ENCODE measurements at places on chromosomes 3 and 15.

DNA sequence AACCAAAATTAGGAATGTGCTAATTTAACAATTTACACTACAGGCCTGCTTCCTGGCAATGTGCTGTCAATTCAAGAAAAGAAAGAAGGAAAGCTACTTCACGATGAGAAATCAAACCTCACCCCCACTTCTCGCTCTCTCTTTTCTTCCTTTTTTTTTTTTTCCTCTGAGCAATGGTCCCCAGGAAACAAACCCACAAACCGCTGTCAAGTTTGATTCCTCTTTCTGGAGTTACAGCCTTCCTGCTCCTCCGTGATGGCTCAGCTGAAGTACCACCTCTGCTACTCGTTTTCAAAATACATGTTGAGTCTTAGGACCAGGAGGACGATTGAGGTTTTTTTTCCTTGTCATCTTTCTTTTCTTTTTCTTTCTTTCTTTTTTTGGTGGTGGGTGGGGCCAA lies 3.4 kb upstream of the TRIM71 start:
- DNase-seq: no peak

GRCh38 chr3:34183114-34183513 lies 384.7 kb downstream of the PDCD6IP start:
- no peak for DNase-seq

DNA sequence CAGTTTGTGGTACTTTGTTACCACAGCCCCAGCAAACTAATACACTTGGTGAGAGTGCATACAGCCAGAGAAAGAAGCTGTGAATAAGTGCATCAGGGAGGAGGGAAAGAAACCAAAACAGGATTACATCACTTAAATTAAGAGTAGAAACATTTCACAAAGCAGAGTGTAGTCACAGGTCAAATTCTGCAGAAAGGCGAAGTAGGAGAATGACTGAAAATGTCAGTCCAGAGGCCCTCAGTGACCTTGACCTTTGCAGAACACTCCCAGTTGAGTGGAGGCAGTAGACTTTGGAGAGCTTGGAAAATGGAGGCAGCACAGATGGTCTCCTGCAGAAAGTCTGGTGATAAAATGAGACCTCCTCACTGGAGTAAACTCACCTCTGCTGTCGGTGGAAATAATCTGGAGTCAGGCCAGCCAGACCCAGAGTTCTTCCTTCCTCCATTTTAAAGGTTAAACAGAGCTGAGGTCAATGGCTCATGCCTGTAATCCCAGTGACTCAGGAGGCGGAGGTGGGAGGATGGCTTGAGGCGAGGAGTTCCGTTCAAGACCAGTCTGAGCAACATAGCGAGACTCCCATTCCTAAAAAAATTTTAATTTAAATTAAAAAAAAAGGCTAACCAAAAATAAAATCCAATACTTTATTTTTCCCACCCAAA lies 5.0 kb downstream of the CD86 start:
- no peak for DNase-seq

GRCh38 chr3:2513986-2514385 lies 415.3 kb downstream of the CNTN4 start:
- no peak for DNase-seq

DNA sequence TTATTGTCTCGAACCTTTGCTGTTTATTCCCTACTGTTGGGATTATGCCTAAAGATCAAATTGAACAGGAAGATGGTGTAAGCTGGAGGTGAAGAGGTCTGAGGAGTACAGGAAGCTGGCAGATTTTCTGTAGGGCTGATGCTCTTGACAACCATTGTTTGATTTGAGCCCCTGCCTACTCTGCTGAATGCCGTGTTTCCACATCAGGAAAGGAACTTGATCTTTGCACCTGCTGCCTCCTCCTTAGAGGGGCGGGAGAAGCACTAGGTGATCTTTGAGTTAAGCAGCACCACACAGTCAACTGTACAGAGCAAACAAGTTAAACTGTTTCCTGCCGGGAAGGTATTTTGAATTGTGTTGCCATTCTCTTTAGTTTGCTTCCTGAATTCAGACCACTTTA lies 364.6 kb upstream of the EPHA6 start:
- DNase-seq: no peak

- DNase-seq: no peak
Measured at GRCh38 chr3:150599611-150600297, 3.4 kb upstream of the SELENOT start.

Data from stimulated activated CD8-positive, alpha-beta memory T cell treated with anti-CD3 and anti-CD28 coated beads, Interleukin-15, amount 100 ng/mL, for 1 hour (primary cell).